Posterior vena cava (tissue), 2 donors: ENCODE measurements at places on chromosomes 3 and 15.

- DNase-seq = no peak
Observed at GRCh38 chr3:128307029-128307633, 153.8 kb downstream of the EEFSEC start.

DNA sequence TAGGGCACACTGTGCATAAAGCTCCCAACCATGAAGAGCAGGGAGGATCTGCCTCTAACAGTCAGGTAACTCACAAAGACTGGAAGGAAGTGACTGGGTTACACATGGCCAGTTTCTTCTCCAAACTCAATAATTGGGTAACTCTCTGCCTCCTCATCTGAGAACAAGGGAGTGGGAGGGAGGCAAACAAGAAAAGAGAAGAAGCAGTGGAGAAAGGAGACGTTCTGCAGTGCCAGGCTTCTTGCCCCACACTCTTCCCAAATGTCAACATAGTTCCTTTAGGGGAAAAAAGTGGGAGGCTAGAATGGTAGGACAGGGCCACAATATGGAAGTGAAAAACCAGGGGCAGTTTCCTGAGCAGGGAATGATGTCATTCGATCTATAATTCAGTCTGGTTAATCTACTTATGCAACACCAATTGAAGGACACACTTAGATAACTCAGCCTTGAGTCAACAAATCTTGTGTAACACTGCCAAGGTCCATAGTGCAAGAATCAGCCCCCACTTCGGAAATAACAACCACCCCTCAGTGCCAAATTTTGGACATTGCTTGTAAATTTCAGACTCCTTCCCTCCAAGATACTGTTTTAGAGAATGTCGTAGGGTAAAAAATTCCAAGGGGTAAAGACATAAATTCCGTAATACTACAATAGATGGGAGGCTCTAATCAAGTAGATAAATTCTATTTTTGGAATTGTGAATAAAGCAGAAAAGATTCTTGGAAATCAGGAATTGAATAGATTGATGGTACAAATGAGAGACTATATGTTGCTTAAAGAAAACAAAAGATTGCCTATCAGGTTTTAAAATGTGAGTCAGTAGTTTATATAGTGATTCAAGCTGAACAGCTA, 143.0 kb downstream of the LPP start:
- no peak for DNase-seq

DNA sequence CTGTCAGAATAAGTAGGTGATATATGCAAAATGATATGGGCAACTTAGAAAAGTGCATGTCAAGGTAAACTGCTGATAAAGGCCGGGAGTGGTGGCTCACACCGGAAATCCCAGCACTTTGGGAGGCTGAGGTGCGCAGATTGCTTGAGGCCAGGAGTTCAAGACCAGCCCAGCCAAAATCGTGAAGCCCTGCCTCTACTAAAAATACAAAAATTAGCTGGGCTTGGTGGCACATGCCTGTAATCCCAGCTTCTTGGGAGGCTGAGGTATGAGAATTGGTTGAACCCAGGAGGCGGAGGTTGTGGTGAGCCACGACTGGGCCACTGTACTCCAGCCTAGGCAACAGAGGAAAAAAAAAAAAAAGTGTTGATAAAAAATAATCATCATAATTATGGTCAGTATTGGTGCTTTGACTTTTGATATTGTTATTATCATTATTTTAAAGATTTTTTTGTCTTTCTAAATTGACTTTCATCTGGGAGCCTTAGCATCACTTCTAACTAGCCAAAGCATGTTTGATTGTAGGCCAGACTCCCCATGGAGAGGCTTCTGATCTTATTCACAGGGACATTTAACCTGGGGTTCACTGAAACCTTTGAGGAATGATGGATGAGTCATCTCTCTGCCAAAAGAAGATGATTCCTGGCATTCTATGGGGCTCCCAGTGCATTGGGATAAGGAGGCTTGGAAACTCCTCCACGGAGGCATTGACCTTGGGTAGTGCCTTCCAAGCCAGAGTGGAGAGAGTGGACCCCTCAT, 5.6 kb downstream of the ZBTB38 start:
- DNase-seq = no peak

DNA sequence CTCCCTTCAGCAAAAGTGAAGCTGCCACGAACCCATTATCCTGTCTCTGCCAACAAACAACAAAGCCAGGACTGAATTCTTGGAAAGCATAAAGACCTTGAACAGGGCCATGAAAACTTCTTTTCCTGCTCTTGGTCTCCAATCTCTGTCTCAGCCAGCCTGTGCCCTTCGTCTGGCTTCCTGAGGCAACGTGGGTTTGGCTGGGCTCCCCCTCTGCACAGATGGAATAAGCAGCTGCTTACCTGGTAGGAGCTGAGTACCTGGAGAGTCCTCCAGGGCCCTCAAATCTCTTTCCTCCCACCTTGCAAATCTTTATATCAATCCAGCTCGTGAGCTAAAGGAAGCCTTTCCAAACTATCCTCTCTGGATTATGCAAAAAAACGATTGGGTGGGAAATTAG, 97.6 kb upstream of the PSMD6 start:
- no peak for DNase-seq

DNA sequence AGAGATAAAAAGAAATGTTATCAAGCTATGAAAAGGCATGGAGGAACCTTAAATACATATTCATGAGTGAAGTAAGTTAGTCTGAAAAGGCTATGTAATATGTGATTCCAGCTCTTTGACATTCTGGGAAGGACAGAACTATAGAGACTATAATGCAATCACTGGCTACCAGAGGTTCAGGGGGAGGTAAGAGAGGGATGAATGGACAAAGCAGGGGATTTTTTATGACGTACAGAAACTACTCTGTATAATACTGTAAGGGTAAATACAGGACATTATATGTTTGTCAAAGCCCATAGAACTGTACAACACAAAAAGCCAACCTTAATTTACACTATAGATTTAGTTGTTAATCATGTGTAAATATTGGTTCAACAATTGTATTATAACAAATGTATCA, 46.1 kb downstream of the MCTP2 start:
- DNase-seq = no peak

DNA sequence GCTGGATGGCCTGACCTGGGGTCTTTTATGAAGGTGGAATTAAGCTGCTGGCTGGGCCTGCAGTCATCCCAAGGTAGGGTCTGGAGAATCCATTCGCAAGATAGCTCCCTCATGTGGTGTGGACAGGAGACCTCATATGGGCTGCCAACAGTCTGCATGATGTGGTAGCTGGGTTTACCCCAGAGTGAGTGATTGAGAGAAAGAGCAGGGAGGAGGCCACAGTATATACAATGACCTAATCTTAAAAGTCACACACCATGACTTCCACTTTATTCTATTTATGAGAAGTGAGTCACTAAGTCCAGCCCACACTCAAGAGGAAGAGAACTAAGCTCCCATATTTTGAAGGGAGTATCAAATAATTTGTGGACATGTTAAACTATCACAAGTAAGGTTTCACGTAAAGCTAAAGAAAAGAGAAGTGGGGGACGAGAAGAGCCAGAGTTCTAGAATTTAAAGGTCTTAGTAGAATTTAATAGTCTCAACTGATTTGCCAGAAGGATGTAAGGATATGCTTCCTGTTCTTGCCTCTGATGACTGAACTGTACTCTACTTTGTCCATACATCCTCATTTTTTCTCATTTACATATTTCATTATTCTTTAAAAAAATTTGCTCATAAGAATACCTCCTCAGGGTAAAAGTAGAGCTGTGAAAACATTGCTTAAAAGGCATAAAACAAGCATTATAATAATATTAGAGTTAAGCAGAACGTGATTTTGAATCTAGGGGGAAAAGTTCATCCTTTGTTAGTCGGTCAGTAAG, 184.4 kb downstream of the PEX5L start:
- no peak for DNase-seq

- DNase-seq = no peak
Observed at GRCh38 chr3:29484633-29485032, 203.8 kb downstream of the RBMS3 start.

GRCh38 chr3:171491361-171491760, 31.2 kb upstream of the TNIK start:
- no peak for DNase-seq

DNA sequence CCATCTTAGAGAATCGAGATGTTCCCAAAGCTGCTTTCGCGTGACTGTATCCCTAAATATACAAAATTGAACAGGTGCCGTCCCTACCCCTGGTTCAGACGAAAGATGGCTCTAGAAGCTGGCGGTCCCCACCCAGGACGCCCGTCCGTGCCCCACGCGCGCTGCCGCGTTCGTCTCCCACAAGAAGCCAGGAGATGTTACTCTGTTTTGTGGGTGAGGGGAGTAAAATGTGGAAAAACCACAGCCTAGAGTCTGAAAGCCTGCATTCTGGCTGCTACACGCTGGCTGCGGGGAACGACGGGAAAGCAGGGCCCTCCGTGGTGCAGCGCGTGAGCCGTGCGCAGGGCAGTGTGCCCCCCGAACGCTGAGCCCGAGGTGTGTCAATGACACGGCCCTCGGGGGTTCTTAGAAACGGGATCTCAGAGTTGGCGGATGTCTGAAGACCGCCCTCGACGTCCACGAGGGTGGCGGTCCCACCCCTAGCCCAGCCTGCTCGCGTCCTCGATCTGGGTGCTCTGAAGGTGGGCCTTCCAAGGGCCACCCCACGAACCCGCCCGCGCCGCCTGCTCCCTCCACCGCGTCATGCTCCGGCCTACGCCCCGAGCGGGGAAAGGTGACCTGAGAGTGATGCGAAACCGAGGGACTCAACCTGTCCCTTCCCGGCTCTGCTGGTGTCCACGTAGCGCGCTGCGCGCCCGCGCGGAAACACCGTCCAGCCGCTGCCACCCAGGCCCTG, 95.6 kb downstream of the OCA2 start:
- DNase-seq = peak; percentile 77

- no peak for DNase-seq
Observed at GRCh38 chr3:191366675-191367074, 36.3 kb upstream of the UTS2B start.

GRCh38 chr3:101484805-101485620, 28.0 kb downstream of the SENP7 start:
- no peak for DNase-seq

GRCh38 chr3:129526121-129526900, 2.1 kb upstream of the RHO start:
- no peak for DNase-seq

GRCh38 chr3:66561367-66561766, 60.5 kb upstream of the LRIG1 start:
- no peak for DNase-seq

DNA sequence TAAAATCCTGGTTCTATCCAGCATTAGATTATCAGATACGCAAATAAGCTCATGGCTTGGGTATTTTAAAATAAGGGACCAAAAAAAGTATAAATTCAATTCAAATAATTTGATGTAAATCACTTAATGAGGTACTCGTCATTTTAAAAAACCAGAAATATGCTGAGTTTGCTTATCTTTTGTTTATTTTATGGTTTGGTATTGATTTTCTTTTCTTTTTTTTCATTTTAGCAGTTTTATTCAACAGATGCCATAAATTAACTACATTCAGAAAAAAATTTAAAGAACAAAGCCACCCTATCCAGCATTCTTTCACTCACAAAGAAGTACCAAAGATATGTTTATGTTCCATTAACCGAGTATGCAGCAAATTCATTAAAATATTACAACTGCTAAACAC, 22.6 kb downstream of the DENND4A start:
- no peak for DNase-seq

DNA sequence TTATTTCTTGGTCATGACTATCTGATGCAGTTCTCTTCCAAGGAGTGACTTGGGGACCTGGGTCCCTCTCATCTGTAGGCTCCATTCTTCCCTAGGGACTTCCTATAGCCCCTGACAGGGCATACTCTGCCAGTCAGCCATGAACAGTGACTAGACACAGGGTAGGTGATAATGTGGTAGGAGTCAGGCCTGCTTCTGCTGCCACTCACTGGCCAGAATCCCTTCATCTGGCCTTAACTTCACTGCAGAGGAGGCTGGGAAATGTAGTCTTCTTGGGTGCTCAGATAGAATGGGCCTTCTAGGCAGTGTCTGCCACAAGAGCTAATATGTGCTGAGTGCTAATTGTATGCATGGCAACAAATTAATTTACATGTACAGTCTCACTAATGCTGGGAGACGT, 84.5 kb downstream of the CACNA2D3 start:
- DNase-seq = no peak

GRCh38 chr15:29424118-29424517, 154.5 kb upstream of the NSMCE3 start:
- no peak for DNase-seq

- no peak for DNase-seq
Observed at GRCh38 chr3:37028329-37028728, 35.0 kb downstream of the MLH1 start.

- no peak for DNase-seq
Observed at GRCh38 chr3:106206146-106206545, 337.3 kb upstream of the CBLB start.
